ENCODE measurements at places on chromosomes 11 and 22.

GRCh38 chr11:36333897-36334296 lies 37.8 kb downstream of the PRR5L start:
- no peak for DNase-seq

DNA sequence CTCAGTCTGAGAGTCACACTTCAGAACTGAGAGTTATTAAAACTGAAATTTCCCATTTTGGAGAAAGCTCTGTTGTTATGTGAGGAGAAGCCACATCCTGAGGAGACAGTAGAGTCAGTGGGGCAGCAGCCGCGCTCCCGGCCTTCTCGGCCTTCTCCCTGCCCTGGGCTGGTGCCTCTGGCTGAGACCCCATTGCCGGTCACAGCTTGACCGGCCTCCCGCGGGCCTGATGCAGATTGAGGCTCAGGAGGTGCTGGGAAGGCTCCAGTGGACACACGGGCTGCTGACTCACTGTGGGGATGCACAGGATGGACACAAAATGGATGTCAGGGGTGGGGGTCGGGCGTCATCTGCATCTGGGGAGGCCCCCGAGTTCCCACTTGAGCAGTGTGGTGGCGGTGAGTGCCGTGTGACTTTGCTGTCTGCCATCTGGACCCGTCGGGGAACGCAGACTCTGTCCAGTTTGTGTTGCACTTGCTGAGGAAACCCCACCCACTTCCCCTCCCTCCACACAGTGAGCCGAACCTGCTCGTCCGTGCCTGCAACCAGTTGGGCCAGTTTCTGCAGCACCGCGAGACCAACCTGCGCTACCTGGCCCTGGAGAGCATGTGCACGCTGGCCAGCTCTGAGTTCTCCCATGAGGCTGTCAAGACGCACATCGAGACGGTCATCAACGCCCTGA lies 50.1 kb downstream of the MUC6 start:
- no peak for DNase-seq

- no peak for DNase-seq
These were observed 59.4 kb downstream of the KCNA4 start for GRCh38 chr11:29957431-29957830.

DNA sequence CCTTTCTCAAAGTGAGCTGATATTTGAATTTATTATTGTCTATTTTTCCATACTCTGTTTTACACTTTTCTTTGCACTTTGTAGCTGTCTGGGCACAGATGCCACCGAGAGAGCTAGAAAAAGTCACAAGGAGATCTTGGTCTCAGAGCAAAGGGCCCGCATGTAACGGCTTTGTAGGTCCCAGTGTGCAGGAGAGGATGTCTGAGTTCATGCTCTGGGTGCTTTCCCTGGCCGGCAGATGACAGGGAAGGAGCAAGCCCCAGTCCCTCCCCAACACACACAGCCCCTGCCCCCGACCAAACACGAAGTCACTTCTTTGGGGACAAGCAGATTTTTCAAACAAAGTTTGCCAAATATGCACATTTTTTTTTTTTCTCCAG lies 55.8 kb downstream of the SMIM38 start:
- DNase-seq = no peak

GRCh38 chr22:44192098-44192815 lies 11.5 kb downstream of the PARVG start:
- DNase-seq = peak; percentile 34

DNA sequence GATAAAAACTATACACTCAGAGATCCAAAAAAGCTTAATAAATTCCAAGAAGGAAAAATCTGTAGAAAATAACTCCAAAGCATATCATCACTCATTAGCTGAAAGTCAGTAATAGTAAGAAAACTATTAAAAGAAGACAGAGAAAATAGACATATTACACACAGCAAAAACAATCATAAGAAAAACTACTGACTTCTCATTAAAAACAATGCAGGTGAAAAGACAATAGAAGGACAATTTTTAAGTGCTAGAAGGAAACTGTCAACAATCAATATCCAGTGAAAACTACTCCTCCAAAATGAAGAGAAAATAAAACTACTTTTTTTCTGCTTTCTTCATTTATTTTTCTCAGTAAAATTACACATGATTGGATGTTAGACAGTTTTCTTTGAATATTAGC lies 56.5 kb downstream of the BLID start:
- no peak for DNase-seq

GRCh38 chr11:131118247-131118646 lies 202.0 kb upstream of the SNX19 start:
- DNase-seq = no peak

GRCh38 chr11:131073167-131073566 lies 156.9 kb upstream of the SNX19 start:
- no peak for DNase-seq

DNA sequence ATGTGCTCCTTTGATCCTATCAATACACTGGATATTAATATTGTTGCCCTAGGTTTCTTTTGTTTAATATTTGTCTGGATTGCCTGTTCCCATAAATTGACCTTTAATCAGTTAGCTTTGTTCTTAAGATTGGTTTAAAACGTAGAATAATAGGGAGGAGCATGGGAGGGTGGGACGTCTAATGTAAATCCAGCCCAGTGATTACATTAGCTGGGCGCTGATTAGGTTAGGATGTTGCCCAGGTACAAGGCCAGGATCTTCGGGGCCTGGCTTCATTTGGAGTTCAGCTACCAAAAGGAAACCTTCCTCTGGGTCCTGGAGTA lies at the start of gene SRSF8:
TSS of gene SRSF8 (plus strand) at position 204 of the 323 bp plus-strand sequence. CDS start 308 bp downstream, outside the sequence.
- no peak for DNase-seq

DNA sequence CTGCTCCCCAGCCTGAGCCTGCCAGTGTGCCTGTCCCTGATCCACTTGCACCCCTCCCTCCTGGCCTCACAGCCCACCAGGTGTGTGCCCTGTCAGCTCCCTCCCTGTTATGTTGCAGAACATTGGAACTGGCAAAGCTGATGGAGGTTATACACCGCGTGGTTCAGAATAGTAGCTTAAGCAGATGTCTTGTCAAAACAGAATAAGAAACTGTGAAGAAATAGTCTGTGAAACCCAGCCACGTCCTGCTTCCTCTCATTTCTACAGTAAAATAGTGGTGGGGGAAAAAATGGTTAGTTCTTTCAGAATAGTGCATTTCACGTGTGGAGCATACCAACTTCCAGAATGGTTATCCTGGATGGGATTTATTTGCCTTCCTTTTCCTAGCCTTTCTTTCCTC lies 161.2 kb upstream of the NAV2 start:
- no peak for DNase-seq

DNA sequence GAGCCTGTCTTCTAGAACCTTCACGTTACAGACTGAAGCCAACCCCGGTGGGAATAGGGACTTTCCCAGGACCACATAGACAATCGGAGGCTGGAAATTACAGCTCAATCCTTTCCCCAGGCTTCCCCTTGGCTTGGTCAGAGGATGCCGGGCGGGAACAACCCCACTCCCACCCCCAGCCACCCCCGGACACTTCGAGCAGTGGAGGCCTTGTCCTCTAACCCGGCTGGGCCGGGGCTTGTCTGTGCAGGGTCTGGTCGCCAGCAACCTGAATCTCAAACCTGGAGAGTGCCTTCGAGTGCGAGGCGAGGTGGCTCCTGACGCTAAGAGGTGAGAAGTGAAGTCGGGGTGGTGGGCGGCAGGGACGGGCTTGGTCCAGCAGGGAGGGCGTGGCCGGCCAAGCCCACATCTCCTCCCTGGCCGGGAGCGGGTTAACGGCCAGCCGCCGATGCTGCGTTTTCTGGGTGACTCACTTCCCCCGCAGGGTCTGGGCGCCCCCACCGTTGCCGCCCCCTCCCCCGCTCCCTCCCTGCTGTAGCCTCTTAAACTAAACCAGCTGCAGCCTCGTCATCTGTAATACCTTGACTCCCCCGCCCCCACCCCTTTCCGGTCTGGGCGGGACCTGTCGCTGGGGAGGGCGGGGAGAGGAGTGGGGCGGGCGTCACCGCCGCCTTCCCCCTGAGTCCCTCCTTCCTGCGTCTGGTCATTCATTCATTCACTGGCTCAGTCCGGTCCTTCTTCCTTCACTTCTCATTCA lies 1.5 kb downstream of the LGALS1 start:
- peak; percentile 96 for DNase-seq

GRCh38 chr11:9941991-9942390 lies 278.1 kb downstream of the SWAP70 start:
- no peak for DNase-seq

DNA sequence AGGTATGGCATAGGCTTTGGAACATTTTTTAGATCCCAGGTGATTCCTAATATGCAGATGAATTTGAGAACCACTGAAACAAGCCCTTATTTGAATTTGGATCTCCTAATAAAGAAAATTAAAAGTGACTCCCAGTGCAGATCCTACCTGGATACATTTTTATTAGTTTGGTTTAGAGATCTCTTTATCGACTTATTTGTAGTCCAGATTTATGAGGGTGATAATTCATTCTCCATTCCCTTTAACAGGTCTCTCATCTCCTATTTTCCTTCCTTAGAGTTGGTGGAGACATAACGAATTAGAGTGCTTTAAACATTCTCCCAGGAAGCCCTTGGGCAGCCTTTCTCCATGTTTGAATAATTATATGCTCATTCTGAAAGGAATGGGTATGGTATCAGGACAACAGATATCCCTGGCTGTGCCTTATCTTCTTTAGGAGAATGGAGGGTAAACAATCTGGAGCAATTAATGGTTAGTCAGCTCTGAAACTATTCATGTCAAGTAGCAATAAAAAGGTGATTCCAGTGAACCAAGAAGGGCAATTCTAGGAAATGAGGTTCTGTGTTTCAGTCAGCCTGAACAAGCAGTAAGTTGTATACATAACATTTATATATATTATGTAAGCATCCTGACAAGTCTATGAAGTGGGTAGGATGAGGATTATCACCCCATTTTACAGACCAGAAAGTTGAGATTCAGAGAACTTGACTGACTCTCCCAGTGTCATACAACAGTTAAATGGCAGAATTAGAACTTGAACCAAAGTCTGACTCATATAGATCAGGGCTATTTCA lies 53.9 kb upstream of the RCE1 start:
- peak; percentile 8 for DNase-seq

DNA sequence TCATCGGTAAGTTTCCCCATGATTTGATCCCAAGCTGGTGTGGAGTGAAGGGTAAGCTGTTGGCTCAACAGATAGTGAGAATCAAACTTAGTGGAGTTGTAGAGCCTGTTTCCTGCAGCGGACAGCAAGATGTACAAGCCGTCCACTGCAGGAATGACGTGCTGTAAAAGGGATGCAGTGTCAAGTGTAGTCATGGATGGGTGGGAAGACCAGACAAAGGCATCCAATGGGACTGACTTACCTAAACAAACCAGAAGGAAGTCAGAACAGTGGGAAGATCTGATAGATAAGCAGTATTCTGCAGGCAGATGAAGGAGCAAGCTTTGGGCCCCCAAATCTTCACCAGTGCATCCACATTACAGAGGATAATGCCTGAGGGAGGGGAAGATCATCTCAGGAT lies 8.8 kb downstream of the ZBTB16 start:
- DNase-seq = no peak

- no peak for DNase-seq
These were observed 698.1 kb downstream of the NTM start for GRCh38 chr11:132068556-132068955.

GRCh38 chr22:42258126-42258525 lies 12.3 kb downstream of the TCF20 start:
- no peak for DNase-seq

DNA sequence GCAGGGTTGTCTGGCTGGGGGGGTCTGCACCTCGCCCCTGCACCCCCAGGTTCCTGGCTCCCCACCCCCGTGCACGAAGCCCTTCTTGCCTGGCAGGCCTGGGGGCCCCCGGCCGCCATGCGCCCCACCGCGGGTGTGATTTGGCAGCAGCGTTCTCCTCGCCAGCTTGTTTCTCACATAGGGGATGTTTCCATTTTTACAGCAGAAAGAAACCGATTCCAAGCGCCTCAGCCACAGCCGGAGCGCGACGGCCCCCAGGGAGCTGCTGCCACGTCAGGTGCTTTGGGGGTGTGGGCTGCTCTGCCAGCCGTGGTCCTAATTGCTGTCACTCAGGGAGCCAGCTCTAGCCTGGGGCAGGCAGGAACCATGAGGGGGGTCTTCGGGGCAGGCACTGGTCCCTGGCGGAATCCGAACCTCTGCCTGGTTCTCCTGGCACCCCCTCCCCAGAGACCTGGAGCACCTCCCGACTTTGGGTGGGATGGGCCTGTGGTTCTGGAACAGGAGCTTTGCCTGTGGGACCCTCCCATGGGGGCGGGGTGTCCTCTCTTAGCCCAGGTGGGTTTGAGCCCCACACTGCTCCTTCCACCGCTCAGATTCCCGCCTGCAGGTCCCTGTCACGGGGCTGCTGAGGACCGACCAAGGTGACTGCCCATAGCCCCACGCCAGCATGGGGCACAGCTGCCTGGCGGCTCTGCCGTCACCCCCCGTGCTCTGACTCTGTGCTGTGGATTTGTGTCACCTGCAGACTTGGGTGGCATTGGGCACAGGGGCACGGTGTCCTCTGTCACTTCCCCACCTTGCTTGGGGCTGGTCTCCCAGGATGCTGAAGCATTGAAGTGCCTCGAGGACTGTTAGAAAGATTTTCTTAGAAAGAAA lies 54.0 kb downstream of the RTN4R start:
- no peak for DNase-seq

DNA sequence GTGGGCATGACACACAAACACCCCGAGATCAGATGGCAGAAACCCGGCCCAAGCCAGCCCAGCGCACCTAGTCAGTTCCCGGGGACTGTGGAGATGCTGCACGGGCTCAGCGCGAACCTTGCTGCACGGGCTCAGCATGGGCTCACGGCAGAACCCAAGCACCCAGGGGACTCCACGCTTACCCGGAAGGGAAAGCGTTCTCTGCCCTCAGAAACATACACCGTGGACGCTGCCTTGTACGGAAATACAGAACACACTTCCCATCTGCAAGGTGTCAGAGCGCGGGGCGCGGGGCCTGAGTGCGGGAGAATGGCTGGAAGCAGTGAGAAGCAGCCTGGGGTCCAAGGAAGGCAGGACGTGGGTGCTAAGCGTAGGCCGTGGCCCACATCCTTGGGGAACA lies 319.9 kb downstream of the NTM start:
- no peak for DNase-seq

- DNase-seq = no peak
These were observed at the start of gene TMEM121B for GRCh38 chr22:17121233-17122195. Gene TMEM121B (minus strand): TSS chr22:17121360. CDS start chr22:17121127, 233 bp downstream.

DNA sequence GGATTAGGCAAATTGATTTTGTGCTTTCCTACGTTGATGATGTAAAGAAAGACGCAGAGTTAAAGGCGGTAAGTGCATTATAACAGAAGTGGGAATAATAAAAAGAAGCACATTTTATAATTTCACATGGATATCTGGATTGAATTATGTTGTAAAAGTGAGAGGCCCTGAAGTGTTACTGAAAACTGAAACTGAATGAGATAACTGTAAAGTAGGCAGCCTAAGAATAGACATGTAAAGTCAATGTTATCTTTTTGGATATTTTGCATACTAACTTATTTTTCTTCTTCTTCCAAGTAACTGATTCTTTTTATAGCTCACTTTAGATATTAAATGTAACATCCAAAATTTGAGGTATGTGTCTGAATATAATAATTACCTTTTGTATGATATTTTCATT lies 28.3 kb downstream of the ANO5 start:
- no peak for DNase-seq

All from activated CD4-positive, alpha-beta T cell treated with anti-CD3 and anti-CD28 coated beads, Interleukin-2, amount 50 U/mL, for 16 hours (primary cell).